ENCODE measurements at places on chromosomes 16 and 17.
A peak's percentile ranks its signal among the peaks of the same experiment; 100 is the strongest.

DNA sequence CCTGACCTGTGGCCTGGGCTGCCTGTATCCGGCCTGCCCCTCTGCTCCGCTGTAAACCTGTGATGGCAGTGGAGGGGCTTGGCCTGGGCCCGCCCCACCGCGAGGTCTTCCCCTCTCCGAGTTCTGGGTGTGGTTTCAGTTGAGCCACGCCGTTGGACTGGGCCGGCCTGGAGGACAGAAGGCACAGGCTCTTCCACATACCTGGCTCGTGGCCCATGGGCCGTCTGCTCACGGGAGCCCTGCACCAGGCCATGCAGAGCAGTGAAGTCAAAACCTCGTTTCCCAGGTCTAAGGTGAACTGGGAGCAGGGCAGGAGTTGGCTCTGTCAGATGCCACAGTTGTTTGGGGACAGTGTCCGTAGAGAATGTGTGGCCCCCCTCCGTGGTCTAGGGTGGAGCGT lies 5.6 kb upstream of the RNPS1 start:
- no peak for DNase-seq

DNA sequence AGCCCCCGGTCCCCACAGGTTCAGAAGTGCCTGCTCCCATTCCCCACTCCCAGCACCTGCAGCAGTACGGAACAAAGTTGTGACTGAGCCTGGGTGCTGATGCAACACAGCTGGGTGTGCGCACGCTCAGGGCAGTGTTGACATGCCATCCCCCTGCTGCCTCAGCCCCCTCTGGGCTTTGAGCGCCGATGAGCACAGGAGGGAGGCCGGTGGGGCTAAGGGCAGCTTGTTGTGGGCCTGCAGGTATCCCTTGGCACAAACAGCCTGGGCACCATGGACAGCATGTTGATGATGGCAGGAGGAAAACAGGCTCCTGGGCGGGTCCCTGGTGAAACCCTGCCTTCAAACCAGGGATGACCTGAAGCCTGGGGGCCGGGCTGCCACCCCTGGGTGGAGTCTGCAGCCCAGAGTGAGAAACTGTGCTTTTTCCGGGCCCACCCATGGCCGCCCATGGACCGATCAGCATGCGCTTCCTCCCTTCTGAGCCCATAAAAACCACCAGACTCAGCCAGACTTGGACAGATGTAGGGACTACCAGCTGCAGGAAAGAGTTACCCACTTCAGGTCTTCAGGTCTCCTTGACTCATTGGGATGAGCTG lies 175.5 kb downstream of the PHKB start:
- no peak for DNase-seq

- no peak for DNase-seq
These were observed 35.7 kb downstream of the RAI1 start for GRCh38 chr17:17716837-17717523.

DNA sequence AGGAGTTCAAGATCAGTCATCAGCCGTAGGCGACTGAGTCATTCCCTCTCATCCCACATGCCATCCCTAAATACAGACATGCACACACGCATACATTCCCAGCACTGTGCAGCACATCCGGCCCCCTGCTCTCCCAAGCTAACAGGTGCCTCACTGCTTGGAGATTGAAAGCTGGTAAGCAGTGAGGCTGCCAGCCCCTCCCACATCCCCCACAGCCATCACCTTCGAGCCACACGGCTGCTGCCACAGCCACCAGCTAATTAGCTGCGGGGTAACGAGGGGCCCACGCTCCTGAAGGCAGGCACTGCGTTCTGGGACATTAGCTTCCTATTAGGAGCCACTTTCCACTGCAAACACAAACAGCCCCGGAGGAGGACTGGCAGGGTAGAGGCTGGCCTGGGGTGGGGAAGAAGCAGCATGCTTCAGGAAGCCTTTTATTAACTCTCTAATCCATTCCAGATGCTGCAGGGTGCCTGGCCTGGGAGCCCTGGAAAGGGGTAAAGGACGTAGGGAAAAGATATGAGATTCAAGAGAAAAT lies 179.6 kb downstream of the CCT6B start:
- no peak for DNase-seq

- no peak for DNase-seq
These were observed 22.5 kb downstream of the XPO6 start for GRCh38 chr16:28189245-28189644.

GRCh38 chr16:55901566-55902217 lies 26.5 kb upstream of the CES5A start:
- no peak for DNase-seq

- no peak for DNase-seq
These were observed 293.8 kb upstream of the AXIN2 start for GRCh38 chr17:65855245-65855644.

GRCh38 chr17:77306048-77306789 lies 165.4 kb downstream of the SEC14L1 start:
- DNase-seq: no peak

DNA sequence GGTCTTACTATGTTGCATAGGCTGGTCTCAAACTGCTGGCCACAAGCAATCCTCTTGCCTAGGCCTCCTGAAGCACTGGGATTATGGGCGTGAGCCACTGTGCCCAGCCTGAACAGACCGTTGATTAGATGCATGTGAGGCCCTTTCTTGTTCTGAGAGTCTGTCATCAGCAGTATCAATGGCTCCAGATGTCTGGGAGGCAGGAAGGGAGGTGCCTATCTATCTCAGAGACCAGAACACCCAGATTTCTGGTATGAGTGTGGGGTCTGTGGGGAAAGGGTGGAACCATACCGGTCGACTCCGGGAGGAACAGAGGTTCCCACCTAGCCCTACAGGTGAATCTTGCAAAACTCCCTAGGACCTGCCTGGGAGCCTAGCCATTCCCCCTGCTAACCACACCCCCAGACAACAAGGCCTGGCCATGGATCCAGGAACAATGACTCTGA lies 71.7 kb downstream of the PRKCB start:
- no peak for DNase-seq

DNA sequence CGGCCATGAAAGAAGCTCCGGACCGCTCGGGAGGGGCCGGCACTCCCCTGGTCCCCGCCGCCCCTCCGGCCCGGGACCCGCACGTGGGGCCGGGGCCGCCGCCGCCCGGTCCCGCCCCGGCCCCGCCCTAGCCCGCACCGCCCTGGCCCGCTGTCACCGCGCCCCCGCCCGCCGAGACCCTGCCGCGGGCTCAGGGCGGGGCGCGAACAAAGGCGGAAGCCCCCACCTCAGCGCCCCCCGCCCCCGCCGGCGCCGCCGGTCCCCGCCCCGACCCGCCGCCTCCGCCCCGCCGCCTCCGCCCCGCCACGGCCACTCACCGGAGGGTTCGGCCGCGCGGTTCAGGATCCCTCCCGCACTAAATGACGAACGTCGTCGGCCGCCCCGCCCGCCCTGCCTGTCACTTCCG lies at the start of gene ARHGDIA:
Gene ARHGDIA, minus strand, starts transcription at position 357 of the 406 bp plus-strand sequence. CDS start 1,407 bp downstream, outside the sequence.
- DNase-seq: no peak

GRCh38 chr17:27677191-27677590 lies 46.2 kb downstream of the LGALS9 start:
- DNase-seq: no peak

DNA sequence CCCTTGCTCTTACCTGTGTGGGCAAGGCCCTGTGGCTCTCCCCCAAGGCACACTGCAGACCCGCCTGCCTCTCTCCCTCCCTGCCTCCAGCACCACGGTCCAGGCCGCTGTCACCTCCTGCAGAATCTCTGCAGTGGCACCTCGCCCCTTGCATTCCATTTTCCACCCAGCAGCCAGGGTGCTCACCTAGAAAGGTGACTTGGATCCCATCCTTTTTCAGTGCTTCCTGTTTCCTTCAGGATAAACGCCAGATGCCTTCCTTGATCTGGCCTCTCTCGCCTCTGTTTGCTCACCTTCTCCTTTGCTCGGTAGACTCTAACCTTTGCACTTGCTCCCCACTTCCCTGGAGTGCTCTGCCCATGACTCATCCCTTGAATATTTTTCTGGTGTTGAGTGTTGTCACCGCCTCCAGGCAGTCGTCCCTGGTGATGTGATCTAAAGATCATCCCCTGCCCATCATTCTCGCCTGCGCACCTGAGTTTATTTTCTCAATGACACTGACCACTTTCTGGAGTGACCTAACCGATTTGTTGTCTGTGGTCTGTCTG lies 79.2 kb upstream of the LGALS9 start:
- DNase-seq: no peak

- peak; percentile 39 for DNase-seq
These were observed 301.2 kb downstream of the SEC14L1 start for GRCh38 chr17:77441940-77442339.

DNA sequence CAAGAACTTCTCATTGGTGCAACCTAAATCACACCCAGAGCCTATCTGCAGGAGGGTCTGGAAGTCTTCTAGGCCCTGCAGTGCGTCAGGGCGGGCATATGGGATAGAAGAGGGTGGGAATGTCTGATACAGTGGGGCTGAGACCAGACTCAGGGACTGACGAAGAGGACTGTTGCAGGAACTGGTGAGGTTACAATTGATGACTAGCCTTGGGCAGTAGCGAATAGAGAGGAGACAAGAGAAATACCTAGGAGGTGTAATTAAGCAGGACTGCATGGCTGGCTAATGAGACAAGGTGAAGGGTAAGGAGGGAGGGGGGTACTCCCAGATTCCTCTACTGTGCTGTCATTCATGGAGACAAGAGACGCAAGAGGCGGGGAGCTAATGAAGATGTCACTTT lies 91.3 kb downstream of the WWP2 start:
- DNase-seq: no peak

DNA sequence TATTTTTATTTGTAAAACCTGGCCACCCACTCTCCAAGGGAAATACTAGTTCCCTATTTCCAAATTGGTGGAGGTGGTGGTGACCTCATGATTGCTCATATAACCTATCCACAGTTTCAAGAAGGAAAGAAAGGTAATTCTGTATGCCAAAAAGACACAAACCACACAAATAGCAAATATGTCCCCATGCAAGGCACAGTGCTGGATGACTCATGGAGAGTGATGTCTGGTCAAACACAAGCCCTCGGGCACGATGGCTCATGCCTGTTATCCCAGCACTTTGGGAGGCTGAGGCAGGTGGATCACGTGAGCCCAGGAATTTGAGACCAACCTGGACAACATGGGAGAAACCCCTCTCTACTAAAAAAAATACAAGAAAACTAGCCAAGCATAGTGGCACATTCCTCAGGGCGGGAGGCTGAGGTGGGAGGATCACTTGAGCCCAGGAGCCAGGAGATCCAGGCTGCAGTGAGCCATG lies 64.2 kb downstream of the GNA13 start:
- no peak for DNase-seq

DNA sequence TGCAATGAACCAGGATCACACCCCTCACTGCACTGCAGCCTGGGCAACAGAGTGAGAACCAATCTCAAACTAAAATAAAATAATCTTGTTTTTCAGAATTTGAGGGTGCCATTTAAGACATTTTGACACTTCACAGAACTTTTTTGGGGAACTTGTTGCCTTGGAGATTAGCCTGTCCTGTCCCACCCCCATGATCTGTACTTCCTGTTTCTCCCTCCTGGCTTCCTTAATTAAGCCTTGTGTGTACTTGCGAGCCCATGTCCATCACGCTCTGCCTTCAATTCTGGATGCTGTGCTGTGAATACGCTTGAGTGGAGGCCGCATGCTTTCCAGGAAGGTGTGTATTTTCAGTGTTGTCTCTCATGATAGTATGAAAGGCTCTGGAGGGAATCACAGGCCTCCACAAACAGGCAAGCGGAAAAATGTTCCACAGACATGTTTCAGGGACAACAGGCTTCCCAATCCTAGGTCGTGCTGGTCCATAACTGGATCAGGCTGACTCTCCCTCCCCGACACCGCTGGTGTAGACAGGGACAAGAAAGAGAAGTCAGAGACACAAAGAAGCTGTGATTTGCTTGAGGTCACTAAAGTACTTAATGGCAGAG lies 56.9 kb downstream of the NOS2 start:
- DNase-seq: no peak

DNA sequence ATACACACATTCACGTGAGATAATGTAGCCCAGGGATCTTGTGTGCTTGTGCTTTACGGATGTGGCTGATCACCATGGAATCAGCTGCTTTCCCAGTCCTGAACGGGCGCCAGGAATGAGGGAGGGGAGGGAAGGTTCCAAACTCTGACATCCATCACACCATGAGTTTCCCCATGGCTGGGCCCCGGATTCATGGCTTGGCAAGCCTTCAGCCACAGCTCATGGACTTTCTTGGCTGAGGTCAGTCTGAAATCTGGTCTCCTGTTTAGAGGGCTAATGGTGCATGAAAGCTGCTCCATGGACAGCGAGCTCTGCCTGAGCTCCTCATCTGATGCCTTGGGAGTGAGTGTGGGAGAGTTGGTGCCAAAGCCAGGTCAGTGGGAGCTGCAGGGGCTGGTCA lies 767.6 kb upstream of the EEF2KMT start:
- no peak for DNase-seq

GRCh38 chr16:4612977-4613635 lies 1.6 kb downstream of the UBALD1 start:
- no peak for DNase-seq

GRCh38 chr17:22267019-22267418 lies 574.7 kb downstream of the KCNJ18 start:
- no peak for DNase-seq

DNA sequence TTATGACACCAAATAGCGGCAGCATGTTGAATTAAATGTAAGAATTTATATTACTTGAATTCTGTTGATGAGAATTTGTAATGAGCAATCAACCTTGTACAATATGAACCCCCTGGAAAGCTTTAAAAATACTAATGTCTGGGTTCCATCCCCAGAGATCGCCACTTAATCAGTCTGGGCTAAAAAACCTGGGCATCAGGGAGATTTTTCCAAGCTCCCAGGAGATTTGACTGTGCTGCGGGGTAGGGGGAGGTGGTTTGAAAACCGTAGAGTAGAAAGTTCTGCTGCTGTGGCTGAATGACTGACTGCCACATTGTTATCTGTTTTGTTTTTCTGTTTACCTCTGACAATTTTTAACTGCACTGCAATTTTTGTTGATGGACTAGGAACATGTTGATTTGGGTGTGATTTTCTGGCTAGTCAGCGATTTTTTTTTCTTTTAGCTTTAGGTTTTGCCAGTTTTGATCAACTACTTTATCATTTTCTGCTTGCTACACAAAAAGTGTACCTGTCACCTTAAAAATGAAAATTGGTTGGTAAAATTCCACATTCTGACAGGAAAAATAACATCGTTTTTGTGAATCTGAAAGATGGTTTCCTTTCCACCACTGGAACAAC lies 79.3 kb downstream of the PCTP start:
- no peak for DNase-seq

GRCh38 chr16:78494674-78495073 lies 395.2 kb downstream of the WWOX start:
- no peak for DNase-seq

DNA sequence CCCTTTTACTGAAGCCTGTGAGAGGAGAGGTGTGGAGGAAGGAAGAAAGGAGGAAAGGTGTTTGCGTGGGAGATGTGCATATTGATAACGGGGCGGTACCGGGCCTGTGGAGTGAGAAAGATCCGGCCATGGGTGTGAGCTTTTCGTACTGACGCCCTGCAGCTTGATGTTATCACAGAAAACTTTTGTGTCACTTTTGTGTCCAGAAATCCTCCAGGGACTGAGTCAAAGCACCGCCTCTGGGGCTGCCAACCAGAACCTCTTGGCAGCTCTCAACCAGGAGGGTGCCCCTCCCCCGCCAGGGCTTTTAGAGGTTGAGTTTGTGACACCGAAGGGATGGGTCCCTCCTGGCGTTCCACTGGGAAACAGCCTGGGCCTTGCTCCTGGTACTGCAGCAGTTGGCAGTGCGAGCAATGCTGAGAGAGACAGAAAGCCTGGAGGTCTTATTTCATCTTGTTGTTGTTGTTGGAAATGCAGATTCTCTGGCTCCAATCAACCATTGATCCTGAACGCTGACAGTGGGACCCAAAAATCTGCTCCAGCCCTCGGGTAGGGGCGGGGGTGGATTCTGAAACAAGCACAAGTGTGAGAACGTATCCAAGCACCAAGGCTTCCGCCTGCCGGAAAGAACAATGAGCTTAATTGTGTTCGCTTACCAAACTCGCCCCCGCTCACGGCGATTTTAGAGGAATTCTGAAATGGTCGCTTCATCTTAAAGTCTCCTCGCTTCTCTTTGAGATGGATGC lies 65.0 kb downstream of the CRISPLD2 start:
- no peak for DNase-seq

All from DND-41 (cell line).